Mesothelial cell of epicardium (in vitro differentiated cells): ENCODE measurements at places on chromosomes 13 and 19.

DNA sequence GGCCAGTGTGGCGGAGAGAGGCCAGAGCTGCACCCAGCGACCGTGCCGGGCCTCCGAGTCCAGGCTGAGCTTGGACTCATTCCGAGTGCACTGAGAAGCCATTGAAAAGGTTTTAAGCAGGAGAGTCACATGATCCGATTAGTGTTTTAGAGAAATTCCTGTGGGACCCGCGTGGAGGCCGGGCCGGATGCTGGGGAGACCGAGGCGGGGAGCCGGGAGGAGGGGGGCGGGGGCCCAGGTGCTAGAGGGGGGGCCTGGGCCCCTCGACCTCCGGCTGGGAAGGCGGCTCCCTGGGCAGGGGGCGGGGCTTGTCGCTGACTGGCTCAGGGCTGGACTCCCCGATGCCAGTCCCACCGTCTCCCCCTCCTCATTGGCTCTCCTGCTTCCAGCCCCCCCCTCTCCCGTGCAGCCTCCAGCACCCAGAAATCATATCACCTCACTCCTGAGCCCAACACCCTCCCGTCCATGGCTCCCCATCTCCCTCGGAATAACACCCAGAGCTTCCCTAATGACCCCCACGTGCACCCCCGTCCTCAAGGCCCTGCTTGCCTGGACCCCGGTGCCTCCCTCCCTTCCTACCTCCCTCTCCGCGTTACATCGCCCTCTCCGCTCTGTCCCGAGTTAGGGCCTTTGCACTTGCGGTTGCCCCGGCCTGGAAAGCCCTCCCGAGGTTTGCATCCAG is 5.2 kb upstream of the ZNF579 start:
- peak; percentile 90 for DNase-seq

GRCh38 chr13:39586151-39586550 is 16.8 kb downstream of the LHFPL6 start:
- DNase-seq: no peak

GRCh38 chr13:52638666-52639328 is 3.4 kb upstream of the HNRNPA1L2 start:
- no peak for DNase-seq

DNA sequence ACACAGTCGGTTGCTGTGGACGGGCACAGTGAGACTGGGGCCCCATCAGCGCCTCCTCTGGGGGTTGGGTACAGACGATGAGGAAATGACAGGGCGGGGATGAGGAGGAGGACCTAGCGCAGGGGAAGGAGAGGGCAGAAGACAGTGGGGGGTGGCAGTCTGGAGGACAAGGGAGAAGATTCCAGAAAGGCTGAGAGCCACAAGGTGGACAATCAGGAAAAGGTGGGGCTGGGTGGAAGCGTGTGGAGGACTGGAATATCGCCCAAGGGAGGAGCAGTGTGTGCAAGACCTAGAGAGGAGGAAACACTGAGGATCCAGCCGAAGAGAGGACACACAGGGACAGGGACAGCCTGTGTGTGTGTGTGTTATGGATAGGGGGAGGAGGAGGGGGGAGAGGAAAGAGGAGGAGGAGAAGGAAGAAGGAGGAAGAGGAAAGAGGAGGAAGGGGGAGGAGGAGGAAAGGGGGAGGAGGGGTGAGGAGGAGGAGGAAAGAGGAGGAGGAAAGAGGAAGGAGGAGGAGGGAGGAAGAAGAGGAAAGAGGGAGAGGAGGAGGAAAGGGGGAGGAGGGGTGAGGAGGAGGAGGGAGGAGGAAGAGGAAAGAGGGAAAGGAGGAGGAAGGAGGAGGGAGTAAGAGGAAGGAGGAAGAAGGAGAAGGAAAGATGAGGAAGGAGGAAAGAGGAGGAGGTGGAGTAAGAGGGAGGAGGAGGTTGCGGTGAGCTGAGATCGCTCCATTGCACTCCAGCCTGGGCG is 15.8 kb upstream of the GARIN5A start:
- DNase-seq: no peak

GRCh38 chr13:20701461-20701860 is 2.0 kb upstream of the IL17D start:
- DNase-seq: no peak

- DNase-seq: no peak
These were observed 1041.0 kb downstream of the UQCRFS1 start for GRCh38 chr19:28171983-28172382.

DNA sequence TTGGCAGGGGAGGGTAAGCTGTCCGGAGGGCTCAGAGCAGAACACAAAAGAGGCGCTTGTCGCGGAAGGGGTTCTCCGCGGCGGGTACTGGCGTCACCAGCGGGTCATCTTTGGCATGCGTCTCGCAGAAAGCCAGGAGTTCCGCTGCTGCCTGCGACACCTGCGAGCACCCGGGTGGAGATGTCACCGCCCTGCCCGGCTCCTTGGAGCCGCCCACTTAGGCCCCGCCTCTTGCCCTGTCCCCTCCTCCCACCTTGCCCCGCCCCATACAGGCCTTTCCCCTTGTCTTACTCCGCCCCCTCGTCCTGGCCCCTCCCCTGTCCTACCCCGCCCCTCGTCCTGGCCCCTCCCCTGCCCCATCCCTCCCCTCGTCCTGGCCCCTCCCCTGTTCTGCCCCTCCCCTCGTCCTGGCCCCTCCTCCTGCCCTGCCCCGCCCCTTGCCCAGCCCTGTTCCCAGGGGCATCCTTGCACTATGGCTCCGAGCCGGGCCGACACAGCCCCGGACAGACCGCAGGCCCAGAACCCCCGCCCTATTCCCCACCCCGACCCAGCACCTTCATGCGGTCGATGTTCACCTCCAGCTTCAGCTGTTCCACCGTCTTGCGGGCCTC is 1.9 kb downstream of the GNG8 start:
- peak; percentile 91 for DNase-seq

- no peak for DNase-seq
These were observed 327.4 kb upstream of the ZNF507 start for GRCh38 chr19:32018014-32018413.

- no peak for DNase-seq
These were observed 5.0 kb upstream of the EML2 start for GRCh38 chr19:45643927-45644771.

- no peak for DNase-seq
These were observed at the start of gene SLC17A7 for GRCh38 chr19:49441210-49441959. TSS of gene SLC17A7 (minus strand) at chr19:49441527. CDS start at chr19:49441379, 148 bp downstream.
